Cortex of kidney (tissue), 1 donor: ENCODE measurements at places on chromosomes 7 and 10.

DNA sequence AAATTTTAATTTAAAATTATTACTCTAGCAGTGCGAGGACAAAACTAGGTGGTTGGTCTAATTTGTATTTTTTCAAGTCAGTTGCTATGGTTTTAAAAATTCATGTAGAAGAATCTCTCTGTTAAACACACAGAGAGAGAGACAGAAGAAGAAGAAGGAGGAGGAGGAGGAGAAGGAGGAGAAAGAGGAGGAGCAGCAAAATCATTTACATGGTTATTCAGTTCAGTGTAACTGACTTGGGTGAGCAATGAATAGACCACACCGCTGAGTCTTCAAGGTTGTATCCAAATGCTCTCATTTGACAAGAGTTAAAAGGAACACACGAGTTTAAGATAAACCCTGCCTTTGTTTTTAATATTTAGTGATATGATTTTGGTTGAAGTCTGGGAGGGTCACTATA, 131.1 kb downstream of the PDE1C start:
- DNase-seq, result no peak

- no peak for DNase-seq
Measured at GRCh38 chr7:75019800-75020199, 53.8 kb downstream of the RCC1L start.

DNA sequence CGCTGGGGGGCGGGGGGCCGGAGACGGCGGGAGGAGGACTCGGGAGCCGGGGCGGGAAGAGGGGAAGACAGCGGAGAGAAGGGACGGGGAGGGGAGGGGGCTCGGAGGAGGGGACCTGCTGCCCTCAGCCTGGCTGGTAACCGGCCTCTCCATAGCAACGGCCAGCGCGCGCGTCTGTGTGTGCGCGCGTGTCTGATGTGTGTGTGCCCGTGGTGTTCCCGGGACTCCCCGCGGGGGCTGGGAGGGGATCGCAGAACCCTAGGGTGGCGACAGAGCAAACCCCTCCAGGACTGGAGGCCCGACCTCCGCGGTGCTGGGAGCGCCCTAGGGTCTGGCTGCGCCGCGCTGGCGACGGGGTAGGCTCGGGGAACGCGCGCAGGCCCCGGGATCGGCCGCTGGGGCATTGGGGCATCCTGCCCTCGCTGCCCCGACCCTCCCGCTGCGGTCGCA, 356.3 kb downstream of the DNAJB6 start:
- DNase-seq, result no peak

- no peak for DNase-seq
Measured at GRCh38 chr10:129277084-129277483, 190.0 kb upstream of the MGMT start.

DNA sequence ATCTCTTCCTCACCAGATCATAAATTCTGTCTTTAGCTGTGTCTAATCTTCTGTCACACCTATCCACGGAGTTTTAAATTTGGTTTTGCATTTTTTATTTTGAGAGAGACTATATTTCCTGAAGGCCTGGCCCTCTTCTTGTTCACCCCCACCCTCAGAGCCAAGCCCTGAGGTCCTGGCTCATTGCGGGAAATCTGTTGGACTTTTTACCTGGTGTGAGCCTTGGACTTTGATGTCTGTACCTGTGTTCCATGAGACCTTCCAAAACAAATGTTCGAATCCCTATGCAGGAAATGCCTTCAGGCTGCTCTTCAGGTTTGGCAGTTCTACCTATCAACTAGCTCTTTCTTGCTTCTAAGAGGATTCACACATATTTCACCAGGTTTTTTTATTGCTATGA, 175.2 kb upstream of the GRB10 start:
- DNase-seq, result no peak

DNA sequence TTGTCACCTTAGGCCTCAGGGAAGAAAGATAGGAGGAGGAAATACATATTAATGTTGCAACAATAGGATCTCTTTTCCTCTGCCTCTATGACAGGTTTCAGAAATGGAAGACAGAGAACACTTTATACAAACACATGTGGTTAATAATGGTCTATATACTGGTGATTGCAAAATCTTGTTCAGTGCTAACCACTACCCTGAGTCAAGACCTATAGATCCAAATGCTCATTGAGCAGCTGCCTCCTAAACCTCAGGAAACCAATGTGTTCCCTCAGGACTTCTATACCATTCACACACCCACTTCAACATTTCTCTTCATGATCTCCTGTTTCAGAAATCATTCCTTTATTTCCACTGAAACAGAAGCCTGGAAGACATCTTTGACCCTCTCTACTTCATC, 32.5 kb upstream of the VWDE start:
- DNase-seq, result no peak

- DNase-seq, result no peak
Measured at GRCh38 chr10:106859892-106860652, 304.4 kb downstream of the SORCS1 start.

DNA sequence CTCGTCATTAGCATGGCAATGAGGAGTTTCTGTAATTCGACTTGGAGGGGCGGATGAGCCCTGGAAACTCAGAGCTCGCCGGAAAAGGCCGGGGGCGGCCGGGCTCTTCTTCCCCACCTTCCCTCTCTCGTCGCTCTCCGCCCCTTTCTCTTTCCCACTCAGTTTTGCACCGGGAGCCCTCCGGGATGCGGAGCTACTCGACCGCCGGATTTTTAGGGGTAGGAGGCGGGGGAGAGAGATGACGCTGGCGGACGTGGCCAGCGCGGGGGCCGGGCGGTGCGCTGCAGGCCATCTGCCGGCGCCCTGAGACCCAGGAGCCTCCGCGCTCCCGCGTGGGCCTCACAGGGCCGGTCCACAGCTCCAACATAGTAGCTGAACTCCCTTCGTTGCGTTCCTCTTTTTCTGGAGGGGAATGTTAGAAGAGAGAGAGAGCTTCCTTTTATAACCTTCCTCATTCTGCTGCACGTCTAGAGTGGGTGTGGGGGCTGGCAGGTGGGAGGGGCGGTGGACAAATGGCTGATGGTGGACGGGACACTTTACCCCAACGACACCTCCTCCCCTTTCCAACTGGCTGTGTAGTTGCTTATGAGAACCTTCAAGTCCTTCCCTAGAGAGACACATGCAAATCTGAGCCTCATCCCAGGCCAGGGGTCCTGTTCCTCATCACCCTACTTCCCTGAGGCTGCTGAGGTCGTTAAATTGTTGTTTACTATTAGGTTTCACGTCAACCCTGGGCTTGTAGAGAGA, 1.1 kb upstream of the HOXA1 start:
- no peak for DNase-seq

DNA sequence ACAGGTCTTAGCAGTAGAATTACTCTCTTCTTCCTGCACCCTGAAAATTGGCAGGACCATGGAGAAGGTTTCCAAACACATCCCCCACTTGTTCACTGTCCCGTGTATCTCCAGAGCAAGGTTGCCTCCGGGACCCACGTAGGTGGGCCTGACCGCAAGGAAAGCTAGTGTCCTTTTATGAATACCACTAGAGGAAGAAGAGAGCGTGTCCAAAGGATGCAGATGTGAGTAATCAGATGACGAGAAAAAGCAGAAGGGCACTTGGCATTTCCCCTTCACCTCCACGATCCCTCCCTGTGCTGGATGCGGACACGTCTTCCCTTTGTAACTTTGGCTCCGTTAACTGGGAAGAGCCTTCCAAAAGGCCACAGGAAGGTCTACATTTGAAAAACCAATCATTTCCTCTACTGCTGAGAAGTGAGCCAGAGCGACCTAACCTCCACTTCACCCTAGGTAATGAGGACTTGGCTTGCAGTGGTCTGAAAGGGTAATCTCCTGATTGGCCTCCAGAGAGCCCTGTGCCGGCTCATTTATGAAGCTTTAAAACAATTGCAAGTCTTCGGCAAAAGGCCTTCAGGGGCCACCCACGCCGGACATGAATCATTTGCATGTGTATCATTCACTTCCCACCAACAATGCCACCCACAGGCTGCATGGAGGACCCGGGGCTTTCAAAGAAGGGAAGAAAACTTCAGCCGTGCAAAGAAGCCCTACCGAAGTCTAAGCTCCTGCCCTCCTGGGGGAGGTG, 55.4 kb downstream of the LYZL1 start:
- no peak for DNase-seq

DNA sequence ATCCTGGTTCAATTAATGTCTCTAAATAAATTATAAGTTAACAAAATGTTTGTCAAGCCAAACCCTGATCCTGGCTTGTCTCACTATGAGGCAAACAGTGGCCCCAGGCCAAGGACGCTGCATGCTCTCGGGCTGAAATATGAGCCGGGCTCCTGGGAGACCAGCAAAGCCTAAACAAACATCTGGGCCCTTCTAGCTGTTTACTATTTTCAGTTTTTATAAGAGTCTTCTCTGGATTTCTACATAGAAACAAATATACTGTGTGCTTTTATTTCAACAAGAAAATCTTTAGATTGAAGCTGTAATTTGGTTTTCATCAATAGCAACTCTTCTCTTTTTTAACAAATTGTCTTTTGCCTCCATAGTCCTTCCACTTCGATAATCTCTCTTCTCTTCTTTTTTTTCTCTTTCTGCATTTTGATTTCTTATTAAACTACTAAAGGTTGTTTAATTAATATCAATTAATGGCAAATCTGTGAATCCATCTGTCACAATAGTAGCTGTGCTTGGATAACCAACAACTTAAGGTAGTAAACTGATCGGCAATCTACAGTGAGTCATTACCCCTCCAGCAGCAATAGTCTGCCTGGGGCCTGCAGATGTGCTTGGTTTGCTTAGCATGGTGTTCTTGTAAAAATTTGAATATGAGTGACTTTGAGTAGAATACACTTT, 83.3 kb upstream of the DNAJC1 start:
- DNase-seq, result no peak

DNA sequence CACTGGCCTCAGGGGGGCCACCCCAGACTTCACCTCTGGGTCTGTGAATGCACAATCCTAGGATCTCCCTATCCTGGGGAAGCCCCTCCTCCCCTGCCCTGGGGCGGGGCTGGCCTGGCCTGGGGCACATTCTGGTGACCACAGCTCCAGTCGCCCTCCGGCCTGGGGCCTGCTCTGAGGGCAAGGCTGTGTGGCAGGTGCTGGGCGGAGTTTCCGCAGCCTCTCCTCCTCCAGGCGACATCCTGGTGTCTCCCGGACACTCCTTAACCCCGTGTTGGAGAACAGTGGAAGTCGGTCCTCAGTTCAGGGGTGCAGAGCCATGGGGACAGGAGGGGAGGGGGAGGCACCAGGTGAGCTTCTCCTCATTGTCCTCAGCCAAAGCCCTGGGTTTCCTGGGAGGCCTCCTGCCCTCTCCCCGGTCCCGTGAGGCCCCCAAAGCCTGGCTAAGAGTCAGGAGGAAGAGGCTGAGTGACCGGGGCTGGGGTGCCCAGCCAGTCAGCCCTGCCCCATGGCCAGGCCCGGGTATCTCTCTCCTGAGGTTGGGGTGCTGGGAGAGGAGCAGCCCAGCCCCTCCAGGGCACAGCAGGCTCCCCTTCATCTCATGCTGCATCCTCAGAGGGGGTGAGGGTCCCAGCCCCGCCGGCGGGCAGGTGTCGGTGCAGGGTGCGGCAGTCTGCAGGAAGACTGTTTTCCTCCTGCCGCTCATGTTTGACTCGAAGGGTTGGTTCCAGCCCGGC, 22.6 kb downstream of the UNCX start:
- DNase-seq, result no peak

GRCh38 chr7:106057962-106058927, 53.9 kb downstream of the SYPL1 start:
- DNase-seq, result no peak

DNA sequence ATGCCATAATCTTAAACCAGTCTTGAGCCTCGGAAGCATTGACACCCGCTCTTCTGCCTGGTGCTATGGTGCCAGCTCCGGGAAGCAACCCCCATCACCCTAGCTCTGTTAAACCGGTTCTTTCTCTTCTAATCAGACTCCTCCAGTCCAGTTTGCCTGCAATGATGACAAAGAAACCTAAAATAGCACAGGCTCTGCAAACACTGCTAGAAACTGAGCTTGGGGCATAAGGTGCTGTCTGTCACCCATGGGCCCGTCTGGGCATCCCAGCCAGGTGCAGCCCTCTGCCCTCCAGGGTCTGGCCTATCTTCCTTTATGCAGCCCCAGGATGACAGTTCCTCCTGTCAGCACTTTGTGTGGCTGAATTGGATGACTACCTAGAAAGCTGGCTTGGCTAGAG, 14.2 kb upstream of the CAMK2G start:
- DNase-seq, result no peak

GRCh38 chr10:50280049-50280841, 28.9 kb upstream of the ASAH2 start:
- DNase-seq, result no peak

DNA sequence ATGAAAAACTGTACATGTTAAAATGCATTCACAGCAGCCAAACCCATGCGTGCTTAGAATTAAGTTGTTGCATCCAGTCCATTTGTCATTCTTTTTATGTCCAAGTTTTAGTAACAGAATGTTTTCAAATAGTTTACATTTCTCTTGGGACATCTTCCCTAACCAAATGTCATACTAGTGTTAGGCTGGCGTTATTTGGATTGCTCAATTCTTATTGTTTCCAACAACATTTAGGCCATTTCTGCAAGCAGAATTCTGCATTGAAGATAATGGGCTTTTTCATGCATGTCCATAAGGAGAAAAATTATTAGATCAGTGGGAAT, 203.0 kb downstream of the HIBADH start:
- DNase-seq, result no peak

GRCh38 chr10:131312478-131312836, 936 bp upstream of the TCERG1L start:
- DNase-seq, result no peak

DNA sequence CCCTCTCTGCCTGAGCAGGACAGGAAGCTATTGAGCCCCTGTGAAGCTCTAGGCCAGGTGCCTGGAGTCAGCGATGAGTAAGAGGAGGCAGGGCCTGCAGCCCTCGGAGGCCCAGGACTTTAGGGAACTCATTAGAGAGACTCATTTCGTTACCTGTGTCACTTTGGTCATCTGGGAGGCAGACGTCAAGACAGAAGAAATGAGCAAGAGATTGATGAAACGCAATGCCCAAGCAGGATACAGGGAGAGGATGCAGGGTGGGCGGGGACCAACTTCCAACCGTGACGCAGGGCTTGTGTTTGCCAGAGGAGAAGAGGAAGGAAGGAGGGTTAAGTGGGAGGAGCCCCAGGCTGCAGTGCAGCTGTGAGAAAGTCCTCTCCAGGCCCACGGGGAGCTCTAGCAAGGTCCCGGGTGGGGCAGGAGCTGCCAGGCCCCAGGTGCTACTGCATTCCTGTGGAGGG, 26.4 kb upstream of the GNA12 start:
- no peak for DNase-seq

GRCh38 chr10:78628976-78629375, 439.8 kb upstream of the ZMIZ1 start:
- no peak for DNase-seq

- no peak for DNase-seq
Measured at GRCh38 chr7:36653008-36653662, 71.2 kb downstream of the AOAH start.
